Thyroid gland (tissue), 4 donors: ENCODE measurements at places on chromosomes 13 and 19.

DNA sequence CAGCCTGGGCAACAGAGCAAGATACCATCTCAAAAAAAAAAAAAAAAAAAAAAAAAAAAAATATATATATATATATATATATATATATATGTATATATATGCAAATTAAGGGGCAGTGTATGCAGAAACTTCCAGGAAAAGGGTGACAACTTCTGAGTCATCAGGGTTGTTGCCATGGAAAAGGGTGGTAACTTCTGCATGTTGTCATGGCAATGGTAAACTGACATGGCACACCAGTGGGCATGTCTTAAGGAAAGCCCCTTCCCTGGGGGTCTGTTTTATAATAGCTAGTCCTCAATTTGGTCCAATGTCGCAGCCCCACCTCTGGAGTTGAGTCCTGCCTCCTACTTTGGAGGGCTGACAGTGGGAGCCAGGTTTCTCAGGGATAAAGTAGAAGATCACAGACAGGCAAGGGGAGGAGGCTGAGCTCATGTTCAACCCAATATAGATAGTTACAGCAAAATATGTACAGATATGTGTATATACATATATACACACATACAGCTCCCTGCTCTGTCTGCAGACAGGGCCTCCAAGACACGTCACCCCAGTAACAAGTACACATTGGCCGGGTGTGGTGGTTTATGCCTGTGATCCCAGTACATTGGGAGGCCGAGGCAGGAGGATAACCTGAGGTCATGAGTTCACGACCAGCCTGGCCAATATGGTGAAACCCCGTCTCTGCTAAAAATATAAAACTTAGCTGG is 7.2 kb upstream of the FCHO1 start:
- no peak for DNase-seq

GRCh38 chr13:99605420-99606323 is 104.4 kb downstream of the TM9SF2 start:
- peak; percentile 44 for DNase-seq

DNA sequence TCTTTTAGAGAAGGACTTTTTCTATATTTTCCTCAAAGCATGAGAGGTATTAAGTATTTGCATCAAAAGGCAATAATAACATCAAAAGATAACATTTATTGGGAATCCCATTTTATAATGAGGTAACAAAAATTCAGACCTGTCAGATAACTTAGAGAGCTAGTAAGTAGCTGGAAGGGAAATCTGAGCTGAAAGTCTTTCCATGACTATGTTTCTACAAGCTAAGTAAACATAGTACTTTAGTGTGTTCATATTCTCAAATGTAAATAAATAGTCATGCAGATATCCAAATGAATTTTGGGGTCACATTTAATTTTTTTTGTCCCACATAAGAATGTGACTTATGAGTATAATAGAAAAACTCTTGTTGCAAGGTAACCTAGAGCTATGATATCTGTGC is 87.3 kb upstream of the FBXL3 start:
- DNase-seq: no peak

GRCh38 chr13:75839406-75839805 is 203.3 kb downstream of the LMO7 start:
- DNase-seq: no peak

DNA sequence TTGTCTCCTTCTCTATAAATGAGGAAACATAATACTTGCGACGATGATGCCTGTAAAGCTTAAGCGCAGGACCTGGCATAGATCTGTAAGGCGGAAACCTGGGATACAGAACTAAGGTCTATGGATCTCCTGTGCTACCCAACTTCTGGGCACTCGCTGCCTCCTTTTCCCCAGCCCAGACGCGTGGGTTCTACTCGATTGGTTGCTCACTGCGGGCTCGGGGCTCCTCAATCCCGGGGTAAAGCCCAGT is 615 bp upstream of the PSMC4 start:
- no peak for DNase-seq

- DNase-seq: no peak
These were observed 14.7 kb upstream of the LENG8 start for GRCh38 chr19:54434112-54434872.

DNA sequence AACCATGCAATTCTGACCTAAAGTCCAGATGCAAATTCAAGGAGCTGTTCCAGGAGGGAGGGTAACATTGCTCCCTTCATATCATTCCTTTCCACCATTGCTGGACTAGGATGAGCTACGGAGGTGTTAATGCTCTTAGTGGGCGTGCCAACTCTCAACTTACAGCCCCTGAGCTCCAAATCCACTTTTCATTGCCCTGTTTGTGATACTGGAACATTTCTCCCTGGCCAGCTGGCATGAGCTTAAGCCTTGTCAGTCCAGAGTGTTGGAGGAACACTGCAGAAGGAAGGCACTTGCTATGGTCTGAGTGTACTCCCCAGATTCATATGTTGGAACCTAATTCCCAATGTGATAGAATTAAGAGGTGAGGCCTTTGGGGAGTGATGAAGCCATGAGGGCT is 70.4 kb upstream of the FARP1 start:
- no peak for DNase-seq

- no peak for DNase-seq
These were observed 17.2 kb downstream of the ENOX1 start for GRCh38 chr13:43769529-43769928.

GRCh38 chr13:49320975-49321374 is 73.2 kb downstream of the CDADC1 start:
- DNase-seq: no peak

DNA sequence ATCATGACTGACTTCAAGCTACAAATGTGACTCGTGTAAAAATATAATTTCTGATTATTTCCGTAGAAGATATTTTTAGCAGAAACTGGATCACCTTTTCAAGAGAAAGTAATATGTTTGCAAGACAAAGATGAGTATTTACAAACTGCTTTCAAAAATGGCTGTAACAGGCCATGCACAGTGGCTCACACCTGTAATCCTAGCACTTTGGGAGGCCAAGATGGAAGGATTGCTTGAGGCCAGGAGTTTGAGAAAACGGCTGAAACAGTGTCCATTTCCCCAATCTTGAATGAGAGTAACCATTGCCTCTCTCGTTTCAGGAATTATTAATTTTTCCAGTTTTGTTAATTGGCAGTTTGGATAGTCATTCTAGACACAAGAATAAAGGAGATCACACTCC is 3.5 kb upstream of the ZNF175 start:
- no peak for DNase-seq

GRCh38 chr13:41455725-41456419 is 1.5 kb upstream of the RGCC start:
- no peak for DNase-seq
